PC-3 (cell line): ENCODE measurements at places on chromosomes 11 and 22.

- H3K27me3 ChIP-seq = no peaks in the 10 kb centered on the region
- no peak for DNase-seq
- H3K4me3 ChIP-seq = no peak overlapping the region
- H3K27ac ChIP-seq = peak overlapping the region; percentile 44
These were observed 14.5 kb upstream of the PHLDA2 start for GRCh38 chr11:2943711-2944118.

DNA sequence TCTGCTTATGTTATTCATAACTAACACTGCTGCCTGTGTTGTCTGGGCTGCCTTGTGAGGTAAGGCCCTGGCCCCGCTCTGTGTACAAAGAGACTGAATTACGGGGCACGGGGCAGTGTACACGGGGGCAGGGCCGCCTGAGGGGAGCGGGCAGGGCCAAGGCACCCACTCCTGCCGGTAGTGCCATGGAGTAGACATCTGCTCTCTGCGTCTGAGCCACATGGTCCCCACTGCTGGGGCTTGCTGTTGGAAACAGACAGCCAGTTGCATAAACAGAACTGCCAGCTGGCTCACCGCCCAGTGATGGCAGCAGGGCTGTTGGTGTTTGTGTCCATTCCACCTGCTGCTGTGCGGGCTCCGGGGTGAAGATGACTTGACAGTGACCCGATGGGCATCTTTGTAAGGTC lies 19.8 kb downstream of the FAM118A start:
- H3K36me3 ChIP-seq = no peaks in the 10 kb centered on the region; the same call in 1 of the 2 replicates
- H3K27ac ChIP-seq = no peak overlapping the region
- H3K4me3 ChIP-seq = no peak overlapping the region
- H3K27me3 ChIP-seq = no peaks in the 10 kb centered on the region

- H3K4me1 ChIP-seq = no peaks in the 10 kb centered on the region; the same call in 1 of the 2 replicates
- no peaks in the 10 kb centered on the region for H3K36me3 ChIP-seq
- H3K4me3 ChIP-seq = no peak overlapping the region
- no peaks in the 10 kb centered on the region for H3K27me3 ChIP-seq
- H3K27ac ChIP-seq = no peak overlapping the region
These were observed 2.4 kb downstream of the ASPHD2 start for GRCh38 chr22:26431261-26431995.

DNA sequence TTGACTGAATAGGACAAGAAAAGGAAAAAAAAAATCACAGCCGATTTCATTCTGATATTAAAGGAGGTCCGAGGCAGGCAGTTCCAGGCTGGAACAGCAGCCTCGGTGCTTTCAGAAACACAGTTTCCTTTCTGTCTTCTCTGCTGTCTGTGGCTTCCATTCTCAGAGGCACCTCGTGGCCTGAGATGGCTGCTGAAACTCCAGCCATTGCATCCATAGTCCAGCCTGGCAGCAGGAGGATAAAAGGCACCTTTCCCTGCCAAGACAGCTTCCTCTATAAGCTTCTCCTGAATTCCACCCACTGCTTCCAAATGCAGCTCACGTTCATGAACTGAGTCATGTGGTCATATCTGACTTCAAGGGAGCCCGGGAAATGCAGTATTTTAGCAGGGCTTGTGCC lies 390.5 kb downstream of the TBC1D22A start:
- H3K4me3 ChIP-seq = no peak overlapping the region
- no peak for DNase-seq
- no peak overlapping the region for H3K27ac ChIP-seq

DNA sequence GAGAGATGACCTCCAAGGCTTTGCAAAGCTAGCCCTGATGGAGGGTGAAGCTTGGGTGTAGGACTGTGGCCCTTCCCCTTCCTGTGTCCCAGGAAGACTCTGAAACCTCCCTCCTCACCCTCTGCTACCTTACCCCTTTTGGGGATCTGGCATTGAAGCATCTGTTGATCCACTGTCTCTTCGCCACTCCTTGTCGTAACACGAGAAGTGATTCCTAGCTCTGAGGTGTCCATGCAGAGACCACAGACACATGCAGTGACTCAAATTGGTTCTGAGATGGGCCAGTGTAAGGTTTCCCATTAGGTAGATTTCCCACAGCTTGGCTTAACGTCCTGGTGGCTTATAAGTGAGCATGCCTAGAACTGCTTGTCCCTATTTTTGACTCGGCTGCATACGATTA lies 101.4 kb downstream of the ZBTB16 start:
- no peak overlapping the region for H3K27ac ChIP-seq
- H3K36me3 ChIP-seq = no peaks in the 10 kb centered on the region
- DNase-seq = no peak
- H3K27me3 ChIP-seq = peaks cover 74% of the 10 kb centered on the region
- no peak overlapping the region for H3K4me3 ChIP-seq

GRCh38 chr11:15711311-15711710 lies 596.6 kb downstream of the INSC start:
- no peaks in the 10 kb centered on the region for H3K4me1 ChIP-seq
- no peak for DNase-seq
- H3K36me3 ChIP-seq = no peaks in the 10 kb centered on the region

DNA sequence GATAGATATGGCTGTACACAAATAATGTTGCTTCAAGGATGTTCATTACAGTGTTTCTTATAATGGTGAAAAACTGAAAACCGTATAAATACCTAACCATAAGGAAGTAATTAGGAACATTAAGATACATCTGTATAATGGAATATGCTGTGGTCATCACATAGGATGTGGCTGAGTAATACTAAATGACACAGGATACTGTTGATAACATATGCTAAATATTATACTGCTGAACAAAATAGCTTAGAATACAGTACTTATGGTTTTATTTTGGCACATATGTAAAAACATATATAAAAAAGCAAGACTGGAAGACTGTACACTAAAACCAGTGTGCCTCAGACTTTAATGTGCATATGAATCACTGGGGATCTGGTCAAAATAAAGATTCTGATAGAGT lies 43.8 kb downstream of the FBXO7 start:
- H3K4me3 ChIP-seq = no peak overlapping the region
- no peaks in the 10 kb centered on the region for H3K4me1 ChIP-seq
- H3K27ac ChIP-seq = no peak overlapping the region
- DNase-seq = no peak

DNA sequence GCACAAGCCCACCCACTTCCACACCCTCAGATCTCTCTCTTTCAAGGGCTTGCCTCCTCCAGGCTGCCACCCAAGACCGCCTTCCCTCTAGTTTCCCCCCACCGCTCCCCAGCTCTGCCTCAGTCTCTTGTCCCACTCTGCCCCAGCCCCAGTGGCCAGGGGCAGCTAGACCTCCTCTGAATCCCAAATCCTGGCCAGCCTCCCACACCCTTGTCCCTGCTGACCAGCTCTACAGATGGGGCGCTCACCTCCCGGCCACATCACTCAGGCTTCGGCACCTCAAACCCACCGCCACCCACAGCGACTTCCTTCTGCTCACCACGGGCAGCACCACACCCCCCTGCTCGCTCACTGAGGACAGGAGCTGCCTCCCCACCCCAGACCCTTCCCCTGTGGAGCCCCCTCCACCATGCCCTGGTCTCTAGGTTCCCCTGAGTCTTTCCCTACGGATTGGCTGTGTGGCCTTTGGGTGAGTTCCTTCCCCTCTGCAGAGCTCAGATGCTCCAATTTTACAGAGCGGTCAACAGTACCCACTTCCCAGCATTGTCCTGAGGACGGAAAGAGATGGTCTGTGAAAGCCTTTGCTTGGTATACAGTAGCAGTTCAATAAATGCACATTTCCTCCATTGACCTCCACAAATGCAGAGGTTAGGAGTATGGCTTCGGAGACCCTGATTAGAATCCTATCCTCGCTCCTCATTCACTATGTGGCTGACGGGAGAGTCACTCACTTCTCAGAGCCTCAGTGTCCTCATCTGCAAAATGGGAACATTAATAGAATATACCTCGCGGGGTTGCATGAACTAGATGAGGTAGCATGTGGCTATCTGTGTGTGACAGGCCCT lies 11.5 kb upstream of the SPI1 start:
- no peaks in the 10 kb centered on the region for H3K27me3 ChIP-seq
- no peaks in the 10 kb centered on the region for H3K4me1 ChIP-seq
- no peak for DNase-seq
- no peak overlapping the region for H3K4me3 ChIP-seq

- no peak overlapping the region for H3K4me3 ChIP-seq
- H3K4me1 ChIP-seq = no peaks in the 10 kb centered on the region
- H3K27ac ChIP-seq = no peak overlapping the region
- no peaks in the 10 kb centered on the region for H3K36me3 ChIP-seq
- no peak for DNase-seq
These were observed 51.1 kb upstream of the KCNQ1OT1 start for GRCh38 chr11:2750682-2751522.

DNA sequence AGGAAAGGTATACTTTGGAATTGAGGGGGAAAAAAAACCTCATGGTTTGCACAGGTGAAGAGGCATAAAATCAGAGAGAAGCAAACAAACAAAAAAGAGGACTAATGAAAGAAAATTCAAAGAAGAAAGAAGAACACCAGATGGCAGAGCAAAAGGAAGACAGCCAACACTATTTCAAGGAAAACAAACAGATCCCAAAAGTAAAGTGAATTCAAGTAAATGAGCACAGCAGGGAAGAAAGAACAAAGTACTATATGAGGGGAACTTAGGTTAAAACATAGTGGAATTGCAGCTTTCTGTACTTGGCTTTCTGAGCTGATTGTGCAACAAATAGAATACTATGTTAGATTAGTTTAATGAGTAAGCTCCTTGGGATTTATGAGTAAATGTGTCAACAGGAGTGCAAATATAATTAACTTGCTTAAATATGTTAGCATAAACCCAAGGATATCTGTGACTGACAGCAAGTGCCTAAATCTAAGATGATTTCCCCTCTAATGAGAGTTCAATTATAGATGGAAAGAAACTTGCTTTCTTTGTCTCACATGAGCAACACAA lies 404.6 kb upstream of the CNTN5 start:
- no peaks in the 10 kb centered on the region for H3K4me1 ChIP-seq
- H3K36me3 ChIP-seq = no peaks in the 10 kb centered on the region
- no peak overlapping the region for H3K27ac ChIP-seq
- no peaks in the 10 kb centered on the region for H3K27me3 ChIP-seq

DNA sequence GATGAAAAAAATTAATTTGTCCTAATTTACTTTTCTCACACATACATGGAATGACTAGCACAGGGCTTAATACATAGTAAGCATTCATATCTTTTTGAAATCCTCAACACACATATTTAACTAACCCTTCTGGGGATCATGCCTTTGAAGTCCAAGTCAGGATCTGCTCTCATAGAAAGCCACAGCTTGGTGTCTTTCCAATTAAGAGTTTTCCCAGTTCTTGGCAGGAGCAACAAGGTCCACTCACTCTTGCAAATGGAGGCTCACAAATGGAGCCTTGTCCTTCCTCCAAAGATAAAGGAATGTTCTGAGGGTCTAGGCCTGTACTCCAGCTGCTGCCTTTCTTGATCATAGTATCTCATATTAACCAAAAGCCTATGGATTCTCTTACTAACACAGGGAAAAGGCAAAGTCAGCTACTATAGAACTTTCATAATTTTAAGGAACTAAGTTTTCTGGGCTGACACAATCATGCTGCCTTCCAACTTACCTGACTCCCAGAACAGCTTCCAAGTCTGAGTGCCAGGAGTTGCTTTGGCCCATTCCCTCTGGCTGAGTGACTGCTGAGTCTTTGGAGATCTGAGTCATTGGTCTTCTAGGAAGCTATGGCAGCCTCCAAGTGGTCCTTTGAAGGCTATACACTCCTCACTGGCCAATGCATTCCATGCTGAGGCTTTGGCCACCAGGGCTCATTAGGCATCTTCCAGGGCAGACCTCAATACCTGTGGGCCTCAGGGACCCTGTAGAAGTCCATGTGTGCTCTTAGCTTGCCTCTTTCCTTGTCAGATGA lies 25.8 kb upstream of the NUCB2 start:
- H3K4me3 ChIP-seq = no peak overlapping the region
- H3K4me1 ChIP-seq = peaks cover under 1% of the 10 kb centered on the region; the same call in 1 of the 2 replicates
- peak; percentile 12 for DNase-seq
- H3K27ac ChIP-seq = no peak overlapping the region
- H3K27me3 ChIP-seq = no peaks in the 10 kb centered on the region
